IMR-90 (cell line): ENCODE measurements at places on chromosomes 7 and 10.

GRCh38 chr10:133185916-133186315, 25.9 kb downstream of the KNDC1 start:
- DNase-seq, result no peak

GRCh38 chr7:33854801-33855350, 50.5 kb upstream of the BMPER start:
- DNase-seq, result peak; percentile 95

DNA sequence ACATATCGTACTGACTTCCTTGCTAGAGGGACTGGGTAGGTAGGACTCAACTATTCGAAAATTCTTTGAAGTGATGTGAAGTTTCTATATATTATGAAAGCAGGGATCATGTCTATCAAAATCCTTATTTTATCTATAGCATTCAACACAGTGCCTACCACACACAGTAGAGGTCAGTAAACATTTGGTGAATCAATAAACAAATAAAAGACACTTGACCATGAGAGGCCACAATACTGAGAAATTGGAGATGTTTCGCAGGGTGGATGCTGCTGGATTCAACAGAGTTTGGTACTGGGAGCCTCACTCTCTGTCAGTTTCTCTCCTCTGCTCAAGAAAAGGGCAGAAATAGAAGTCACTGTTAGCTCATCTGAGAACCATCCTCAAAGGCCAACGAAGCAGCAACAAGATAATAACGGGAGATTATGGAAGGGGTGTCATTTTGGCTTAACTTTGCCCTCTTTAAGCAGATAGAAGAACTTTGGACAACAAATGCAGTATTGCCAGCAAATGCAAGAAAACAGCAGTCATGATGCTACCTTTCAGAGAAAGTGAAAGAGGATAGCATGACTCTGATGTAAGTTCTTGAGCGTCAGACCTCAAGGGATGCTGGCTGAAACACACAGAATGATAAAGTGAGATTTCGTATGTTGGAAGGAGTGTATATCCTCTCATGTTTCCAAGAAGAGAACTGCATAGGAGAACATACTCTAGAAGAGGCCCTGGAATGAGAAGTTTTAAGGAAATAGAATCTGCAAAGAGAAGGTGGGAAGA, 107.6 kb downstream of the SEMA3E start:
- no peak for DNase-seq

DNA sequence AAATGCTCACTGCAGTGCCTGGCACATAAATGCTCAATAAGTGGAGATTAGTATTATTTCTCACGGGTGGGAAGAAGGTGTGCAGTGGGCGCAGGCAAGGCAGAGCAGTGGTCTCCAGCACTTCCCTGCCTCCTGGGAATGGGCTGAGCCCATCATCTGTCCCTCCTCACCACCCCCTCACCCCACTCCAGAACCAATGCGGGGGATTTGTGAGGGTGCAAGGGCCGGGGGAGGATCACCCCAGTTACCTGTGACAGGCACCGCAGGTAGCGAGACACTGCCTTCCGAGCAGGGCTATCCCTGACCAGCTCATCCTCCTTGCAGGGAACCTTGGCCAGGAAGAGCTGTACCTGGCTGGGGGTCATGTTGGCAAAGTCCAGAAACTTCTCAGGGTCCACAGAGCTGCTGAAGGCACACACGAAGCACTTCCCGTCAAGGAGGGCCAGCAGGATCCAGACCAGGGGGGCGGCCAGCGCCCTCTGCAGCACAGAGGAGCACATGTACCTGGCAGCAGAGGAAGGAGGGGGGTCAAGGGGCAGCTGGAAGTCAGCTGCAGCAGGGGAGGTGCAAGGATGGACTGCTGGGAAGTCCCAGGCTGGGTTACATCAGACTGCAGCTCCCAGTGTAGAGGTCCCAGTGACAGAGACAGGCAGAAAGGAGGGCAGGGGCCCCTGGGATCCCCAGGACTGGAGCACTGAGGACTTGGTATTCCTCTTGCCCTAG, 2.8 kb downstream of the CALHM3 start:
- no peak for DNase-seq

DNA sequence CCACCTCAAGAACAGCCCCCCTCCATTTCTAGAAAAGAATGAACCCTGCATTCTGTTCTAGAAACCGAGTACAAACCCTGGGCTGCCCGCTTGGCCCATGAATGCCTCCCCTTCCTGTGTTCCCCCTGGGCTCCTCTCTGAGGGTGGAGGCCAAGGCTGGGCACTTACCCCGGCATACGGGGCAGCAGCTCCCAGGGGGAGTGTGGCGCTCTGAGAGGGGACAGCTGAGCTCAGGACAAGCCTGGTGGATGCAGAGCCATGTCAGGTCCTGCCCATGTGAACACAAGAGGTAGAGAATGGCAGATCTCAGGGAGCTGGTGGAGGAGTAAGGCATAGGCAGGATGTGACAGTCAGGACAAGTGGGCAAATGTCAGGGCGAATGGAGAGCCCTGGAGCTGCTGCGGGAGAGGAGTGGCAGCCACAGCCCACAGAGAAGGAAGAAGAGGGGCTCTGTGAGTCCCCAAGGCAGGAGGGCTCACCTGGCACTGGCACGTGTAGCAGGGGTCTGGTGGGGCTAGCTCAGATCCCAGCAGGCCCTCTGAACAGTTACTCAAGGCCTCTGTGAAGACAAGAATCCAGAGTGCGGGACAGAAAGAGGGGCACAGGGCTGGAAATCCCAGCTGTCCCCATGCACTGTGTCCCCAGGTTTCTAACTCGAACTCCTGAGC, 18.9 kb downstream of the ATP6V1F start:
- no peak for DNase-seq

DNA sequence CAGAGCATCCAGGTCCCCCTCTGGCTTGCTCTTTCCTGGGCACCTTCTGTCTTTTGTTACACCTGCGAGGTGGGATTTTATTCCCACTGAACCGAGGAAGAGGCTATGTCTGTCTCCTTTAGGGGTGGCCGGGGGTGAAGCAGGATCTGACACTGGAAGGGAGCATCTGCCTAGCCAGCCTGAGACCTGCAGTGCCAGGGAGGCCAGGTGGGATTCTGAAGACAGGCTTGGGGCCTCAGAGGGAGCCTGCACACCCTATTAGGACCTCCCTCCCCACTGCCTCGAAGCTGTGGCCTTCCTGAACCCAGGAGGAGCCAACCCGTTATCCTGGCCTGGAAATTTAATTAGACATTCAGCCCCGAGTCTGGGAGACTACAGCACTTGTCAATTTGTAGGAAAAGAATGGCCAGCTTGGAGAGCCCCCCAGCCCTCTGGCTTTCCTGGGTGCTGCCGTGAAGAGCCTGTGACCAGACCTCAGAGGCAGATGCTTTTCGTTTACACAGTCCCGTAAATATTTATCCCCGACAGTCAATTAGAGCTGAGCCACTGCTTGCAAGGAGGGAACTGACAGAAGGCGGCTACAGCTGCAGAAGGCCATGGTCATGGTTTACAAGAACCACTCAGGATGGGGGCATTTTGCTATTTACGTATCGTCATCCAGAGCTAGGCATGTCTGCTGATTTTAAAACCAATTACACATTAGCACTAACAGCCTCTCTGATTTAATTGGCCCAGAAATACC, 19.7 kb downstream of the CHAT start:
- DNase-seq, result no peak

- DNase-seq, result peak; percentile 25
Measured at GRCh38 chr7:1758028-1758858, 88.2 kb downstream of the ELFN1 start.

DNA sequence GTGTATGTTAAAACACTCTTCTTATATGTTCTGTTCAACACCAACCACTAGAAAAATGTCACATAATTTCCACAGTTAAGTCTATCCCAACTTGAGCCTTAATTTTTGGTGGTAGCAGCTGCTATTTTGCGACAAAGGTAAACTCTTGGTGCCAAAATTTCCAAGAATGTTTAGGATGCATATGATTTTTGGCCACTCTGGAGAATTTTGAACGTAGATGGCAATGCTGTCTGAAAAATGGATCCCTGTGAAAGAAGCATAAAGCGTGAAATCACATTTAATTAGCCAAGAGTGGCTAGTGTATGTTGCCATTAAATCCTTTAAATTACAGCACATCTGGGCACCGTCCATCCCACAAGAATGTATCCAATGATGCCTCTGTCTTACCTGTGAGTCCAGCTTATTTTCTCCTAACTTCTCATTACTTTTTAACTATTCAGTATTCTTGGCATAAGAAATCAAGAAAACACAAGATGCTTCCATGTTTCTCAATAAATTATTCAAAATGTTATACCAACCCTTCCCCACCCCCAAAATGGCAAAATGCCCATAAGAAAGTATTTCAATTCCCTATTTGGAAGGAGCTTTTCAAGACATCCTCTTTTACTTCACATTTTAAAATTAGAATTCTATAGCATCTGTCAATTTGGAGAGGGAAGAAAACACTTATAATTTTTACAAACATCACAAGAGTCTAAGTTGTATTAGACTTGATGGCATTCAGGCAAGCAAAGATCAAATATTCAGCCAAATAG, 12.4 kb downstream of the PTPRZ1 start:
- no peak for DNase-seq

GRCh38 chr7:46664453-46664852, 743.4 kb upstream of the IGFBP3 start:
- no peak for DNase-seq
